ENCODE measurements at places on chromosomes 4 and X.

DNA sequence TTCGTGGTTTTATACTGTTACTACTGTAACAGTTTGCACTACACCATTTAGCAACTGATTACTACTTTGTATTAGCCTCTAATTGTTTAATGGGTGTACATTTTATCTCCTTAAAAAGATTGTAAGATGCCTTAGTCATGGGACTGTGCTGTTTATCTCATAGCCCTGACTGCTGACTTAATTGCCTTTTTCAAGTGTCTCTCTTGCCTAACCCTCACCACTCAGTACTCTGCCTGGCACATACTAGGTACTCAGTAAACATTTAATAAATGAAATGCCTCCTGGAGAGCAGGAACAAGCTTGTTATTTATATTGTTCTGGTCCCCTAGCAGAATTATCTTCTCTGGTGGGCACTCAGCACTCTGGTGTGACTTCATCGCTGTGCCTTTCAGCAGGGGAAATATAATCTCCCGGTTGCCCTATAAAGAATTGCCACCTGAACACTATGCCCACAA, 1.7 kb upstream of the STIM2 start:
- no peak for DNase-seq

GRCh38 chrX:134566506-134566905, 91.8 kb downstream of the PLAC1 start:
- DNase-seq, result no peak

- no peak for DNase-seq
Measured at GRCh38 chr4:10971800-10972401, 287.3 kb upstream of the CLNK start.

GRCh38 chr4:28784188-28784587, 1923.5 kb downstream of the STIM2 start:
- DNase-seq, result no peak

- DNase-seq, result no peak
Measured at GRCh38 chr4:116880625-116881024, 204.8 kb downstream of the TRAM1L1 start.

- no peak for DNase-seq
Measured at GRCh38 chr4:71267244-71267643, 71.6 kb upstream of the SLC4A4 start.

DNA sequence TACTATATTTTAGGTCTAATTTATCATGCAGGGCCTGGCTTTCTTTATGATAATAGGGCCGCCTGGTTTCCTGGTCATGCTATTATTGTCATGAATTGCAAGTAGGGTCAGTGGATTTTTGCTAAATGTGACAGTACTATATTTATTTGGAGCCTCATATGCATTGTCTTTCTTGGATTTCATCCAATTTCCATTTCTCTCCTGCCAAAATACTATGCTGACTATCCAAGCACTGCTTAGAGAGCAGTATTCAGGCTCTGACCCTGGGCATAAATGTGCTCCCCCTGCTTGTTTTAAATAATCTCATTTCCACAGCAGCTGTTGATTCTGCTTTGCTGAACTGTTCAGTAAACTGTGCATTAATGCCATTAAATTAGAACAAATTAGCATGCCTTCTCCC, 269.3 kb downstream of the GPM6A start:
- no peak for DNase-seq

- DNase-seq, result no peak
Measured at GRCh38 chr4:169420291-169420690, 149.5 kb upstream of the SH3RF1 start.

GRCh38 chrX:106959901-106960300, 39.7 kb downstream of the CLDN2 start:
- DNase-seq, result no peak

GRCh38 chrX:134604701-134605311, 53.5 kb downstream of the PLAC1 start:
- no peak for DNase-seq

DNA sequence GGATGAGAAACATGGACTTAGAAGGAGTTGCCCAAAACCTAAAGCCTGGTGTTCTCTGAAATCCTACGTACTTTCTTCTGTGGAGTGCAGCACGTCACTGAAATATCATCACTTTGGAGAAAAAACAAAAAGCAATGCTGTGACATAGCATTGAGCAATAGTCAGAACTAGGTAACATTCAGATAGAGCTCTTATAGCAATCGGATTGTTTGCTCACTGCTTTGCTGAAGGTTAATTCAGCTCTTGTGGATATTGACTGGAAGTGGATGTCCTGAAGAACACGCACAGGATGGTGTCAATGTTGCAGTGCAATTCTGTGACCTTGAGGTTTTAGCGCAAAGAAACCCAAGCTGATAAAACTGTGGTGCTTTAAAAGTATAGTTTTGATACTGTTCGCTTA, 114.2 kb upstream of the GRXCR1 start:
- no peak for DNase-seq

DNA sequence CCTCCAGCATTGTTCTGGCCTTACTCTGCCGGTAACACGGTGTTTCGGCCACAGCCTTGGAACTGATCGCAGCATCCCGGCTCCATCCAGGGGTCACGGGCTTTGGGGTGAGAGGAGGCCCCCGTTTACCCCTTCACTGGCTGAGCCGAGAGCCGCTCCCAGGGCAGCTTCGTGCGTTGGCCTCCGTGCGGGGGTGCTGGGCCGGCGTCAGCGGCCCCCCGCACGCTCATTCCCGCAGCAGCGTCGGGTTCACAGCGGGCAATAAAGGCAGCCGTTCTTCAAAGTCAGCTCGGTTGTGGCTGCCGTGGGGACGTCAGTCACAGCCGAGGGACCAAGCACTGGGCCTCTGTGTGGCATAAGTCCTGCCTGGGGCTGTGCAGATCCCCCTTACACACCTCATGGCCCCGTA, 25.3 kb upstream of the PLCXD1 start:
- no peak for DNase-seq

DNA sequence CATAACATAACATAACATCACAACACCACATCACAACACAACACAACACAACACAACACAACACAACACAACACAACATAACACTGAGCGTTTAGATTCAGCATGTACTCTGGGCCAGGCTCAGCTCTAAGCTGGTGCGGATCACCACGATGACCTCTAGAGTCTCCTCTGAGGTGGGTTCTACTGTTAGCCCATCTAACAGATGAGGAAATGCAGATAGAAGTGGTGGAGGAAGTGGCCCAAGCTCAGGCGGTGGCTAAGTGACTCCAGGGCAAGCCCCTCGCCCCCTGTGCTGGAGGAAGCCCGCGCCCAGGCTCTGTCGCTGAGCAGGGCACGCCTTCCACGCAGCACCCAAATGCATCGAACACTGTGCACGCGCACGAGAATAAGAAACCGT, 45.3 kb upstream of the CDKN2AIP start:
- DNase-seq, result no peak

DNA sequence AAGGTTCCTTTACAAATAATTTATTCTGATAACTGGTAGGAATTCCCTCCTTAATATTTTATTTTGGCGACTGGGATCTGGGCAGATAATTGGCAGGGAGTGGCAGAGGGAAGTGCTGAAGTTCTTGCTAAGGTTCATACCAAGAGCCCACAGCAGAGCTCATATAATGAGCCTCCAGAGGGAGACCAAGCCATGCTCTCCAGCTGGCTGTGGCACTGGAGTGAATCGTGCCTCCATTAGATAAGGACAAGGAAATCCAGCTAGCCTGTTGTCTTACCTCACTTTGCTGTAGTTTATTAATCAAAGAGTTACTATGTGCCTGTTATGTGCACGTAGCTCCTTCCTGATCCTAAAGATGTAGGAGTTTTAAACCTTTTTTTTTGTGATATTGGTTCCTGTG, 1.3 kb downstream of the ASB12 start:
- DNase-seq, result no peak

GRCh38 chr4:41670530-41670929, 78.0 kb downstream of the PHOX2B start:
- no peak for DNase-seq

GRCh38 chr4:123939621-123940020, 543.0 kb downstream of the SPRY1 start:
- no peak for DNase-seq

DNA sequence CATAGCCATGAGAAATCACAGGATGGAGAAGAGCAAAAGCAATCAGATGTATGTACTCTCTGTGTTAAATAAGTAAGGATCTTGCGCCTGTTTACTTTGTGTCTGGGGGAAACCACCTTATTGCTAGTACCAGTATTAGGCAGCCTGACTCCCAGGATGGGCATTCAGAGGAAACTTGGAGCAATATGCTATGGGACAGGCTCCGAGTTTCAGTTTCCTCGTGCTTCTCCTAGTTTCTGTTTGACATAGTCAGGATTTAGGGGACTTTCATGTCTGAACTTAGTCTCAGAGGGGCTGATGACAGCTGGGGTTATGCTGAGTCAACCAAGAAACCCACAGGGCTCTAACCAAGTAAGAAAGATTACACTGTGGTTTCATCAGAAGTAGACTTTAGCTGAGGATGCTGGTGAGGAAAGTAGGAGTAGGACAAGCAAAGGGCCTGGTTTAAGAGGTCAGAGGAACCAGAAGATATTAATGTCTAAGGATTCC, 13.5 kb downstream of the NSUN7 start:
- DNase-seq, result no peak

- no peak for DNase-seq
Measured at GRCh38 chr4:72209600-72209999, 177.8 kb downstream of the NPFFR2 start.

DNA sequence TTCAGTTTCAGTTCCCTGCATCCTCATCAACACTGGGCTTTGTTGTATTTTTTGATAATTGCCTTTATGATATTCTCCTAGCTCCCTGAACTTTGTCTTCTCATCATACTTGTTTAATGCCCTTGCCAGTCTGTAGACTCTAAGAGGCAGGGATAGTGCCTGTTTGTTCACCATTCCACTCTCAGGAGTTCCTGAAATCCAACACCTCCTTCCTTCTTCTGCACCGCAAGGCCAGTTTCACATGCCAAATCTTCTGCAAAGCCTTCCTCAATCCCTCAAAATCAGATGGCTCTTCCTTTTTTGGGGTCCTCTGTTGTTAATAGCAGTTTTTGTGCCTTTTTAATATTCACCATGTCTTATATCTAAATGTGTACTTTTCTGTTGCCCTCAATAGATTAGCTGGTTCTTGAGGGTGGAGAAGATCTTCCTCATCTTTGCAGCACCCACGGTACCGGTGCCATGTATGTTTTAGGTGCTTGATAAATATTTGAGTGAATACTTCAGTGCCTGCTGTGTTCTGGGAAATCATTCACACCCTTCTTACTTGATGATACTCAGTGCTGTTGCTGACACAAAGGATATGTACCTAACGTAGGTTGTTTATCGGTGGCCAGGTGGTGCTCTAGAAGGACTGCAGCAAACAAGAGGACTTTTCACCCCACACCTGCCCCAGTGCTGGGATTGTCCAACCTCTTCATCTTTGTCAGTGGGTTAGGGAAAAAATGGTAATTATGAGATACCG, 85.3 kb upstream of the LIMCH1 start:
- no peak for DNase-seq

- DNase-seq, result no peak
Measured at GRCh38 chr4:87985097-87985886, 9.8 kb downstream of the SPP1 start.

DNA sequence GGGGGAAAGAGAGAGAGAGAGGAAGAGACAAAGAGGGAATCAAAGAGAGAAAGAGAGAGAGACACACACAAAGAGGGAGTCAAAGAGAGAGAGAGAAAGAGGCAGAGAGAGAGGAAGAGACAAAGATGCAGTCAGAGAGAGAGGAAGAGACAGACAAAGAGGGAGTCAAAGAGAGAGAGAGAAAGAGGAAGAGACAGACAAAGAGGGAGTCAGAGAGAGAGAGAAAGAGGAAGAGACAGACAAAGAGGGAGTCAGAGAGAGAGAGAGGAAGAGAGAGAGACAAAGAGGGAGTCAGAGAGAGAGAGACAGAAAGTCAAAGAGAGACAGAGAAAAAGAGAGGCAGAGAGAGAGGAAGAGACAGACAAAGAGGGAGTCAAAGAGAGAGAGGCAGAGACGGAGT, 45.5 kb downstream of the MAGEA9 start:
- no peak for DNase-seq

GRCh38 chrX:155215443-155216178, 649 bp upstream of the VBP1 start:
- no peak for DNase-seq

GRCh38 chr4:4595252-4595651, 53.4 kb upstream of the STX18 start:
- no peak for DNase-seq

- DNase-seq, result no peak
Measured at GRCh38 chr4:19380600-19380999, 871.1 kb upstream of the SLIT2 start.

GRCh38 chr4:8610858-8611616, 18.5 kb downstream of the CPZ start:
- DNase-seq, result no peak

- DNase-seq, result no peak
Measured at GRCh38 chr4:3679851-3680311, 86.3 kb upstream of the ADRA2C start.

DNA sequence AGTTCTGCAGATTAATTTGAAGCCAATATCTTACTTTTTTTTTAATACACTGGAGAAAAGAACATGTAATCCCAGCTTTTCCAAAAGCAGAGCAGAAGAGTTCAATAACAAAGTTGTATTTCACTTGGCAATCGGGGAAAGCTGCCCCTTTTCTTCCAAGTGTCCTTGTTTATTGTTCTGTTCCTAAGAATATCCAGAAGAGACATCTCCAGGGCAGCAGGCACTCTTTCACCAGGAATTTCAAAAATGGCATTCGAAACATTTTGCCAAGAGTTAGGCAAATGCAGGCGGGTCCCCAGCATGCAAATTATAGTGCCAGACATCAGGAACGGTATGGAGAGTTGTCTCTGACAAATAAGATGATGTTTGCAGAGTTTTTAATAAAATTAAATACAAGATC, 494.5 kb downstream of the BCOR start:
- DNase-seq, result no peak

GRCh38 chrX:13661735-13662288, 8.9 kb downstream of the TCEANC start:
- DNase-seq, result no peak

- no peak for DNase-seq
Measured at GRCh38 chrX:110732266-110732665, 63.4 kb downstream of the CHRDL1 start.

GRCh38 chrX:111568354-111568753, 56.9 kb downstream of the SERTM2 start:
- no peak for DNase-seq

- no peak for DNase-seq
Measured at GRCh38 chr4:109945056-109945455, 32.4 kb downstream of the EGF start.

DNA sequence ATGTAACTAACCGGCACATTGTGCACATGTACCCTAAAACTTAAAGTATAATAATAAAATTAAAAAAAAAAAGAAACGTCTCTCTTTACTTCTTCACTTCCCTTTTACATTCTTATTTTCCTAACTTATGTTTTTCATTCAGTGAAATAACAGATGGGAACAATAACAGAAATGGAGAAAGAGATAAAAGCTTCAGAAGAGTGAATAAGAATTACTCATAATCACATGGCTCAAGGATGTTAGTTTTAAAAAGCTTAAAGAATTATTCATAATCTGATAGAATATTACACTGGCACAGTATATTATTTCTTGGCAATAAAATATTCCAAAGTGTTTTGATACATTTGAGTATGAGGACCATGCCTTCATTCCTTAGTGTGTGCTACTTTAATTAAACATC, 175.6 kb downstream of the COL25A1 start:
- no peak for DNase-seq

- DNase-seq, result no peak
Measured at GRCh38 chr4:162011089-162011488, 152.7 kb downstream of the FSTL5 start.

- DNase-seq, result no peak
Measured at GRCh38 chr4:128770807-128771206, 38.7 kb upstream of the JADE1 start.

- no peak for DNase-seq
Measured at GRCh38 chr4:101349801-101350064, 2.4 kb upstream of the PPP3CA start.
